Stimulated activated CD4-positive, alpha-beta T cell treated with anti-CD3 and anti-CD28 coated beads, Interleukin-4, amount 100 ng/mL, for 4 hours (primary cell): ENCODE measurements at places on chromosomes 11 and 22.
A peak's percentile ranks its signal among the peaks of the same experiment; 100 is the strongest.

- no peak for DNase-seq
Measured at GRCh38 chr11:117750916-117751662, 45.9 kb downstream of the DSCAML1 start.

- no peak for DNase-seq
Measured at GRCh38 chr11:59818572-59818971, 8.0 kb upstream of the MRPL16 start.

GRCh38 chr11:40360206-40360798 lies 1099.2 kb downstream of the LRRC4C start:
- no peak for DNase-seq

GRCh38 chr11:68340003-68340767 lies 27.8 kb downstream of the LRP5 start:
- DNase-seq: no peak

DNA sequence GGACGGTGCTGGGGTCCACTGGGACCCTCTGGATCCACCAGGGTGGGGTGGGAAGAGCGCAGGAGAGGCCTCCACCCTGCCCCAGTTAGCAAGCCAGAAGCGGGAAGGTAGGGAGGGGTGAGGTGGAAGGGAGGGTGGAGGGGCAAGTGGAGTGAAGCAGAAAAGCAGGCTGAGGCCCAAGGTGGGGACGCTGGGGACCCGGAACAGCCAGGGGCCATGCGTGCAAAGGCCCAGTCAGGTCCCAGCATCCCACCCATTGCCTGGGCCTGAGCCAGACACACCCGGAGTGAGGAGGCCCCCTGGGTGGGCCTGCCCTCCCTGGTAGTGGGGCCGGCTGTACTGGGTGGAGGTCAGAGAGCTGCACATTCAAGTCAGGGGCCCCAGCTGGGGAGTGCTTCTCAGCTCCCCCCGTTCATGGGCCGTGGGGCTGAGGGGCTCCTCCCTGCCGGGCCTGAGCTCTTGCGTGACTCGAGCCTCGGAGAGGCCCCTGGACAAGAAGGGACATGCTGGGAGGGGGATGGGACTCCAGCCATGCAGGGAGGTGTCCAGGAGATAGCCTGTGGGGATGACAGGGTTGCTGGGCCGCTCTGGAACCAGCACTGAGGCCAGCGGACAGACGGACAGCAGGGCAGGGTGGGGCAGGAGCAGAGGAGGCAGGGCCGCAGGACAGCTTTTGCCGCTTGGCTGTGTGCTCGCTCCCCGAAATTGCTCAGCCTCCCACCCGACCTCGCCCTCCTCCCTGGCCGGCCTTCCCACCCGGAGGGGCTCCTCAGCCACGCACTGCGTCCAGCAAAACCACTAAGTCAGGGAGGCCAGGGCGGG lies 7.7 kb downstream of the TNNT3 start:
- no peak for DNase-seq

DNA sequence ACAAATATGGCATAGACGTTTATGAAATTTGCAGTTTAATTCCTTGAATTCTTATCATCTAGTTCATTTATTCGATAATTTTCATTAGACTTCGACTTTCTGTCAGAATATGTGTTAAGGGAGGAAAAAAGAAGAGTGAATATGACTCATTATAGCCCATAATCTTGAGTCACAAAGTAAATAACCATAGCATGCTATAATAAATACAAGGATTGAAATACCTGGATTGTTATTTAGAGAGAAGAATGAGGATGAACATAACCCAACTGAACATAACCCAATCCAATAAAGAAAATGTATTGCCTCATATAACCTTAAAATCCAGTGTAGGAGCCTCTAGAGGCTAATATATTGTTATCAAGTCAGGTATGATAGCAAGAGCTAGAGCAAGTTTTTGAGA lies 1858.3 kb upstream of the RAG2 start:
- no peak for DNase-seq

GRCh38 chr11:90997241-90997640 lies 774.4 kb upstream of the CHORDC1 start:
- no peak for DNase-seq

- no peak for DNase-seq
Measured at GRCh38 chr11:45412521-45412920, 126.4 kb upstream of the SYT13 start.

- DNase-seq: no peak
Measured at GRCh38 chr22:22703203-22703570, 58.8 kb downstream of the GGTLC2 start.

GRCh38 chr11:62602141-62603071 lies 741 bp upstream of the MTA2 start:
- peak; percentile 40 for DNase-seq

- DNase-seq: no peak
Measured at GRCh38 chr11:80929031-80929805, 1488.4 kb upstream of the TENM4 start.

DNA sequence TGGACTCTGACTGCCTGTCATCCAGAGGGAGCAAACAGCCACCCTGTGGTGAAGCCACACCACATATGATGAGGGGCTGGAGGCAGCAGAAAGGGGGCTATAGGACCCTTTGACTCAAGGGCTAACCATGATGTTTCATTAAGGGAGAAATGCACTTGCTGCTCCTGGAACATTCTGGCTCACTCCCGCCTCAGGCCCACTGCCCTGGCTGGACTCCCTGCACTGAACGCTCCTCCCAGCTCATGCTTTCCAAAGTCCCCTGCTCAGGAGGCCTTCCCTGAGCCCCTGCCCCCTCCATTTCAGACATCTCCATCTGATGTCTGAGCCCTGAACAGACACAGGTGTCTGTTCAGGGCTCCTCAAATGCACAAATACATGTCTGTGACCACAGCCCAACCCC lies 69.1 kb downstream of the CDKN1C start:
- DNase-seq: no peak

GRCh38 chr11:9207229-9207628 lies 57.9 kb downstream of the DENND5A start:
- DNase-seq: no peak

DNA sequence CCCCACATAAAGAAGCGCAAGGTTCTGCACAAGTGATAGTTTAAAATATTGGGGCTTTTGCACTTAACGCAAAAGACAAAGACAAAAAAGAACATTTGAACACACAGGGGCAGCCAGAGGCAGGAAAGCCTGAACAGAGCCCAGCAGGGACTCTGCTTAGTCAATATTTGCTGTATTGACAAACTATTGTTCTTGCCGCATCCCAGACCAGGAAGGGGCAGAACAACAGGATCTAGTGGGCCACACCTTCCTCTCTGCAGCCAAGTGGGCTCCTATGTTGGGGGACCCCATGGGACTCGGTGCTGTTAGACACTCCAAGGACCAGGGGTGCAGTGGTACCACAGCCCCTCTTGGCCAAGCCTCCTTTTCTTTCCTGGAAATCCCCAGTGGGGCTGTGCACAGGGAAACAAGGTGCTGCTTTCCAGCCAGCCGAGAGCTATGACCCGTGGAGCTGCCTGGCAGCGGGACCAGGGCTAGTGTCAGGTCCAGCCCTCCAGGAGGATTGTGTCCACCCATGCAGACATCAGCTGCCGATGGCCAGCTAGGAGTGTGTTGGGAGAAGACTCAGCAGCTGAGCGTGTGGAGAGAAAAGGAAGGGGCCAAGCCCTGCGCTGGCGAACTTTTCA lies 43.3 kb upstream of the ANO1 start:
- no peak for DNase-seq

DNA sequence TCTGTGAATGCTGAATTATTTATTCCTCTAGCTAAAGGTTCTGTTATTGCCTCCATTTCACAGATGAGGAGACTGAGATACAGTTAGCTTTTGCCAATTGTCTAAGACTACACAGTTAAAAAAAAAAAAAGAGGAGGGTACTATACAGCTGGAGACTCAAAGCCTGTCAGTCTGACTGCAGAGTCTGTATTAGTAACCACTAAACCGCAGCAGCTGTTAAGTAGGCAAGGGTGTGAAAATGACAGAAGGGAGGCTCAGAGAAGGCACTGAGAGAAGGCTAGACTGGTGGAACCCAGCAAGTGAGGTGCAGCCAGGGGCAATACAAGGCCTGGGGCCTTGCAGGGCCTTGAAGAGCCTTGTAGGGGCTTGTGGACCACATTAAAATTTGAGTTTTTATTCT lies 181.2 kb downstream of the CSNK2A3 start:
- peak; percentile 21 for DNase-seq

GRCh38 chr11:24093375-24093774 lies 403.5 kb upstream of the LUZP2 start:
- DNase-seq: no peak

GRCh38 chr22:37624017-37624365 lies 15.4 kb downstream of the GGA1 start:
- no peak for DNase-seq

GRCh38 chr11:86675017-86675416 lies 2.6 kb upstream of the ME3 start:
- DNase-seq: no peak

DNA sequence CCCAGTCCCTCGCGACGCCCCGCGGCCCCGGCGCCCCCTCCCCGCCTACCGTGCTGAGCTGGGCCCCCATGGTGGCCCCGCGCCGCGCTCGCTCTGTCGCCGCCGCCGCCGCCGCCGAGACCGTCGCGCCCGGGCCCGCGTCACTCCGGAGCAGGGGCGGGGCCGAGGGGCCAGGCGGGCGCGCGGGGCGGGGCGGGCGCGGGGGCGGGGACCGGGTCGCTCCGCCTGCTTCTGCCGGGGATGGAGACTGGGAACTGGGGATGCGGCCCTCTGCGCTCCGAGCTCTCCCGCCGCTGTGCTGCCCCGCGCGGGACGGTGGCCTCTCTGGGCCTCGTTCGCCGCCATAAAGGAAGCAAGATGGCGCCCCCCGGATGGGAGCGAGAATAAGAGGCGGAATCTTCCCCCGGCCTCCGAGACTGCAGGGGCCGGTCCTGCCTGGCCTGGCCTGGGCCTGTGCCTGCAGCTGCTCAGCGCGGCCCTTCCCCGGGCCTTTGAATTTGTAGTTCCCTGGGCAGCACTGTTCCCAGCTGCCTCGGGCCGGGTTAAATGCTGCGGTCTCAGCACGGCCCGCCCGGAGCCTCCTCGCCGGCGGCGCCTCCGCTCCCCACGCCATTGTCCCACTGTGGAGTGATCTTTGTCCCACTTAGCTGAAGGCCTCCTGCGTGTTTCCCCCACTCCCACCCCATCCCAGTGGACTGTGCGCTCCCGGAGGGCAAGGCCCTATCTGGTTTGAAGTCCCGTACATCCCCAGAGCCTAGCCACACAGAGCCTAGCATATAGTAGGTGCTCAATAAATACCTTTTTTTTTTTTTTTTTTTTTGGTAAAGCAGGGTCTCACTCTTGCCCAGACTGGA lies at the start of gene CYB5R3:
Gene CYB5R3 (minus strand): TSS at position 147 of the 854 bp plus-strand sequence. CDS start 77 bp downstream, at position 70.
- peak; percentile 64 for DNase-seq

DNA sequence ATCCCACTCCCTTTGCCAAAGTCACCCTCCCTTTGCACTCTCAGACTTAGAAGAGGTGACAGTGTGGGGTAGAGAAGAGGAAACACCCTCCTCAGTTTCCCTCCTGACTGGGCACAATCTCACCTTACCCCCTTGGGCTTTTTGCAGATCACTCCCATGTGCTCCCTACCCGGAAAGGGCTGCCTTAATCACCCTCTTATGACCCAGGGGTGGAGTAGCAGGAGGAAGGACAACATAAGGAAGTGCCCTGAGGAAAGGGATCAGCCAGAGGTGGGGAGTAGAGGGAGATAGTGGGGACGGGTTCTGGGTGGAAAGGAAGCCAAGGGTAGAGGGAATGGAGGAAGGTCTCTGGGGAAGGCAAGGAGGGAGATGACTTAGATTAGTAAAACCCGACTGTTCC lies 52.0 kb downstream of the NRXN2 start:
- DNase-seq: no peak
